D341Med (cell line): ENCODE measurements at places on chromosomes 3 and 15.

GRCh38 chr3:70755526-70755925 lies 443.1 kb upstream of the MDFIC2 start:
- DNase-seq = no peak

DNA sequence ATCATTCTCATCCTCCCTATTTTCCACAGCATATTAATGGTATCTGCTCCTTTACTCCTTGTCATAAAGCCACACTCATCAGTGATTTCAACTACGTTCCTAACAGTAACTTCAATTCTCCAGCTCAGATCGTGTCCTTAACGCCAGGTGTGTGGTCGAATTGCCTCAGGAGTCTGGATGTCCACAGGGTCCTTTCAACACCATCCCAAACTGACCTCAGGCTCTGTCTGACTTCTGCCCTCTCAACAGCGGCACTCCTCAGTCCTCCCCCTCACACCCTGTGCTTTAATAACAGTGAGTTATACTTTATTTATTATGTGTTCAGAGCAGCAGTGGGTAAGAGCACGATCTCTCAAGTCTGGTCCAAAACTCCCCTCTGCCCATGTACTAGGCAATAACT lies 42.4 kb downstream of the ST3GAL6 start:
- no peak for DNase-seq

DNA sequence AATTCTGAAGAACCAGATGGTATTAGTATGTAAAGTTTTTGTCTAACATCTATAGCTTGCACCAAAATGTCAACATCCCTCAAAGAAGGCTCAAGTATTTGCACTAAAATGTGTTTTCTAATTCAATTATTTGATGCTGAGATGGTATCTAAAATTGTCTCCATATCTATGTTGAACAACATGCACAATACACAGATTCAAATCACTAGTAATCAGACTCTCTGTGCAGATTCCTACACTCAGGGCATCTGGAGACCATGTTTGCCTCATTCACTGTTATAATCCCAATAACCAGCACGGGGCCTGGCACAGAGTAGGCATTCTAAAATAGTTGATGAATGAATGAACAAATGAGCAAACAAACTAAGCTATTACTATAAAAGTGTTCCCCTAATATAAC lies 2.6 kb downstream of the FILIP1L start:
- DNase-seq = no peak

- no peak for DNase-seq
Measured at GRCh38 chr3:40979962-40980361, 219.3 kb upstream of the CTNNB1 start.

- DNase-seq = no peak
Measured at GRCh38 chr15:43968551-43968950, 141.7 kb downstream of the WDR76 start.

DNA sequence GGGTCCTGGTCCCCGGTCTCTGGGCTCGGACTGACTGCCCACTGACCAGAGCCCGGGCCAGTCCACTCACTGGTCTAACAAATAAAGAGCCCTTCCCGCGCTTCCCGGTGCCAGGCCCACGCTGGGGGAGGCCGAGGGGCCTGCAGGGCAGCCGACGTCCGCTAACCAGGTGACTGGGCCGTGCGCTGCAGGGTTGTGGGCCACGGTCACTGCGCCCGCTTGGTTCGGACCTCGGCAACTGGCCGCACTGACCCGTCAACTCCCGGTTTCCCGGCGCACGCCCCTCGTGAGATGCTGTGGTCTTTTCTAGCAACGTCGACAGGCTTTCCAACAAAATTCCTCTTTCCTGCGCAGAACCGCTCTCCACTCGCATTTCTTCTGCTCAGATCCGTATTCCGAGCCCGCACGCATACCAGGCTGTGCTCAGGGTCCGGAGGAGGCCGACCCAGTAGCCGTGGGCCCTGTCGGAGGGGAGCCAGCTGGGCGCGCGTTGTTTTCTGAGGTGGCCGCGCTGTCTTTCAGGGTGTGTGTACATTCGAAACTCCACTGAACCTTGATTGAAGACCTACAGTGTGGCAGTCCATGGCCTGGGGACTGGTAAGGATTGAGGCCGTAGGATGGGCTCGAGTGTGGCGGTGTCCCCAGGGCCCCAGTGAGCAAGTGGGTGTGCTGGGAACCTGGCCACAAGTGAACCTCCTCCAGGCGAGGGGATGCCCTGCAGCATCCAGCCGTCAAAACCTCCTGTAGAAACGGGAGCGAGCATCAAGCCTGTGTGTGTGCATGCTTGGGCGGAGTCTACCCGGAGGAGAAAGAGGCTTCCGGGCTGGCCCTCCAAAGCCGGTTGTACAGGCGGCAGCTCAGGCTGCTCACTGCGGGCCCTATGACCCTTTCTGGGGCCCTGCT lies 875 bp upstream of the NT5DC2 start:
- DNase-seq = peak; percentile 51

DNA sequence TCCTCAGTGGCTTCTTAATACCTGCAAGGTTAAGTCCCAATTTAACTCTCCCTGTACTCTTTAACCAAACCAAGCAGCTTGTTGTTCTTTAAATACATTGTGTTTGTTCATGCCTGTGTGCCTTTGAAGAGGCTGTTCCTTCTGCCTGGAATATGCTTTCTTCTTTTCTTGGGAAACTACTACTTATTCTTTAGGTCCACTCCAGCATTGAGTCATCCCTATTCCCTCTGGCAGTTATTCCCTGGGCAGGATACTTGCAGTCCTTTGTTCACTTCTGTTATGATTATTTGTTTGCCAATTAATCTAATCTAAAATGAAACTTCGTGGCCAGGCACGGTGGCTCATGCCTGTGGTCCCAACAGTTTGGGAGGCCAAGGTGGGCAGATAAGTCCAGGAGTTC lies 139.3 kb downstream of the ZNF609 start:
- no peak for DNase-seq

- DNase-seq = no peak
Measured at GRCh38 chr3:197516517-197516889, 39.3 kb downstream of the BDH1 start.

- no peak for DNase-seq
Measured at GRCh38 chr3:80285388-80285787, 517.6 kb upstream of the ROBO1 start.

DNA sequence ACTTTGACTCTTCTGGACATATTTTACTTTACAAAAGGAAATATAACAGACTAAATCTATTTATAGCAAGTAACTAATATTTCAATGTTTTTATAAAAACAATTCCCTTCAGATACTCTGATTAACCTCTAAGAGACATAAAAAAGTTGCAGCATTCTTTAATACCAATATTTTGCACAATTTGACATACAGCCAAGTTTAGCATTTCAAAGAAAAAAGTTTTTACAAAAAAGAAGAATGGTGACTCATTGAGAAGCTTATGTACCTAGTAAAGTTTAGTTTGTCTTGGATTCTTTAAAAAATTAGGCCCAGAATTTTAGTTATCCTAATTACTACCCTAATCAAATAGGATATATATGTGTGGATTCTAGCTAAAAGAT lies 17.6 kb downstream of the DAZL start:
- no peak for DNase-seq

- DNase-seq = no peak
Measured at GRCh38 chr3:128235207-128235926, 82.1 kb downstream of the EEFSEC start.

DNA sequence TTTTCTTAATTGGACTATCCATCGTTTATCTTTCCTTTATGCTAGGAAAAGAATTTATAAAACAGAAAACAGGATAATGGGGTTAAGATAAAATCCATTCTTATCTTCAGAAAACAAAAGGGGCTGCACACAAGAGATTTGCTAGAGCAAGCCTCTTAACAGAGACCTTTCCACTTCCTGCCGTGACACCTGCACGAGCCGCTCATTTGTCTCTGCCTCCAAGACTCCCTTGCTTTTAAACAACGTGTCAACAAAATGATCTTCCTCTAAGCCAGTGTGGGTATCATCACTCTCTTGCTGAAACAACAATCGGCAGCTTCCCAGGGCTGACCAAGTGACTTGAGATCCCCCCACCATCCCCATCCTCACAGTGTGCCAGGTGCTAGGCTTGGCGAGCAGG lies 33.1 kb downstream of the GABRB3 start:
- no peak for DNase-seq

DNA sequence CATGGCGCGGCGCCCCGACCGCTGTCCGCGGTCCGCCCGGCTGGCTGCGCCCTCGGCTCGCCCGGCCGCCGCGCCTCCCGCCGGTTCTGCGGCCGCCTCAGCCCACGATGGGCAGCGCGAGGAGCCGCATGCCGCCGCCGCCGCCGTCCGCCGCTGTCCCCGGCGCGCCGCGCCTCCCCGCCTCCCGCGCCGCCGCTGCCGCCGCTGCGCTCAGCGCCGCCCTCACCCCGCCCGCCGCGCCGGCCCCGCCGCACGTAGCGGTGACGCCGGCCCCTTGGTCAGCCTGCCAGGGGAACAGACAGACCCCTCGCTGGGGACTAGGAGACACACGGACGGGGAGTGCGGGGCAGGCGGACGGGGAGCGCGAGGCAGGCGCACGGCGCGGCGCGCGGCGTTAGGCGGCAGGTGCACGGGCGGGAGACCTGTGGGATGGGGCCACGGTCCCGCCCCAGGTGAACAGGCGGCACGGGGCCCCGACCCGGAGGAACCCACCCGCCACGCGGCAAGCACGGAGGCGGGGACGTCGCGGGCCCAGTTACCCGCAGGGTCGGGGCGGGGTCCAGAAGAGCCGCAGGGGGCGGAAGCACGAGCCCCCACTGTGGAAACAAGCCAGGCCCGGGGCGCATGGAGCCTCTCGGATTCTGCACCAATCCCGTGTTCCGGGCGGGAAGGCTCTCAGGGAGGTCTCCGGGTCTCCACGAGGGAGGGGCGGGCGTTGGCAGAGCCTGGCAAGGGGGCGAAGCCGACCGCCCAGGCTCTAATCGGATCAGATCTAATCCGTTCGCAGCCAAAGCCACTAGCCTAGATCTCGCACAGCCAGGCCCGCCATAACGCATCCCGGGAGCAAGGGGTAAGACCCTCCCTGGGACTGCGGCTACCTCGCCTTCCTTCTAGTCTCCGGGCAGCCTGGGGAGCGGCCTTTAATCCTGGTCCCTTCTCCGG lies at the start of gene CSPG5:
Gene CSPG5, minus strand, starts transcription at position 175 of the 942 bp plus-strand sequence. Its CDS starts 172 bp downstream, at position 3.
- peak; percentile 95 for DNase-seq

GRCh38 chr15:98966091-98966787 lies 41.4 kb downstream of the PGPEP1L start:
- no peak for DNase-seq

DNA sequence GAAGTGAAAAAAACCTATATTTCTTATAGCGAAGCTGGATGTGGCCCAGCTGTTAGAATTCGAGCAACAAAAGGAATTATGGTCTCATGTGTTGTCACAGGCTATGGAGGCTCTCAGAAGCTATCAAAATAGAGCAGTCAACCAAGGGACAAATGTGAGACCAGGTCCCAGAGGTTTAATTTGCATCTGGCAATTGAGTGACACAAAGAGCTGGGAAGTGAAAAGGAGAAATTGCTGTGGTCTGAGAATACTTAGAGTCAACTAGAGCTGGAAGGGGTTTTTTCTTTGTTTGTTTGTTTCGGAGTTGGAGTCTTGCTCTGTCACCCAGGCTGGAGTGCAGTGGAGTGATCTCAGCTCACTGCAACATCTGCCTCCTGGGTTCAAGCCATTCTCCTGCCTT lies 61.3 kb upstream of the SMAD3 start:
- DNase-seq = no peak

GRCh38 chr3:158765518-158766205 lies 33.4 kb upstream of the RARRES1 start:
- DNase-seq = no peak

GRCh38 chr3:64327100-64327804 lies 102.0 kb upstream of the PRICKLE2 start:
- no peak for DNase-seq

DNA sequence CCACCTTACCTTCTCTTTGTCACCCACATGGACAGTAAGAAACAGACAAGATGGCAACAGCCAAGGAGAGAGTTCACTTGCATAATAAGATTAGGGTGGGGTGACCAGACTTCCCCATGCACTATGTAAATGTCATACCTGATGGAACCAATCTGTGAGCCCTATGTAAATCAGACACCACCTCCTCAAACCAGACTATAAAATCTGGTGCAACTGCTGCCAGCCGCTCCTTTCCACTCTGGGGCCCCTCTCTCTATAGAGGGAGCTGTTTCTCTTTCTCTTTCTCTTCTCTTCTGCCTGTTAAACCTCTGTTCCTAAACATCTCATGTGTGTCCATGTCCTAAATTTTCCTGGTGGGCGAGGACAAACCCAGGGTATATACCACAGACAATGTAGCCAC lies 405.5 kb upstream of the CNTN4 start:
- DNase-seq = no peak

DNA sequence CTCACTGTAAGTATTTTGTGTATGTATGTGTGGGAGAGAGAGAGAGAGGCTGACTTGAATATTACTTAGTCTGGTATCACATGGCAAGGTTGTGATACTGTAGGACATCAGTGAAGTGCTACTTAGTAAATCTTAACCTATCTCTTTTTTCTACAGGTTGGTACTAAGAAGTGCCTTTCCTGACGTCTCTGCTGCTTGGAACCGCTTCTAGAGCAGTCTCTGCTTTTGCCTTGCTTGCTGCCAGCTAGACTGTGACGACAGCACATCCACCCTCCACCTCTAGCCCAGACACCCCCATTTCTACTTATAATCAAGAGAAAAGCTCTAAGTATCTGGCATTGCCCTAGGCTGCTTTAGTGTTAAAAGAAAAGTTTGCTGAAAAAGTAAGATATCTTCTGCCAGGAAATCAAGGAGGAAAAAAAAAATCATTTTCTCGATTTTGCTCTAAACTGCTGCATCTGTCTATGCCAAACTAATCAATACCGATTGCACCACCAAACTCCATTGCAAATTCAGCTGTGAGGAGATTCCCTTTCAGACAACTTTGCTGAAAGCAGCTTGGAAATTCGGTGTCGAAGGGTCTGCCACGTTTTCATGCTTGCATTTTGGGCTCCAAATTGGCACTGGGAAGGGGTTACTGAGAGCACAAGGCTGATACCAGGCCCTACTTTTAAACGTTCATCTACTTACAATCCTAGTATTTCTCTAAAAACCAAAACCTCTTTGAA lies 30.7 kb downstream of the MBNL1 start:
- peak; percentile 21 for DNase-seq

DNA sequence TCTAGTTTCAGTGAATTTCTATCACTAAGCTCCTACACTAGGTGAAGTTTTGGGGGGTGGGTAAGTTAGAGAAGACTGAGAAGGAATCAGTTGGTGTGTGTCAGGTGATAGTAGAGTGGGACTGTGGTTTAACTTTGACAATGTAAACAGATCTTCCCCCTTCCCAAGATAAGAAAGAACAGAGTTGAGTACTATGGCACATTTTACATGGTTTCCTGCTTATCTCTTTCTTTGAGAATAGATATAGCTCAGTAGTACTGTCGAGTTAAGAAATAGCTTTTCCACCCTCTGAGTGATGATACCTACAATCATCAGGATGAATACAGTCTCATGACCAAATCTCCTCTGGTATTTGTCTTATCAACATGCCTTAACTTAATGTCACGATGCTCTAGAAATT lies 42.8 kb downstream of the GAP43 start:
- DNase-seq = no peak

GRCh38 chr3:124771083-124771445 lies 40.8 kb downstream of the UMPS start:
- no peak for DNase-seq

GRCh38 chr3:110405830-110406585 lies 665.6 kb upstream of the NECTIN3 start:
- no peak for DNase-seq

- DNase-seq = no peak
Measured at GRCh38 chr3:65200310-65200970, 512.6 kb upstream of the ADAMTS9 start.

GRCh38 chr15:101651554-101652097 lies 555 bp downstream of the TM2D3 start:
- DNase-seq = peak; percentile 42
